ENCODE measurements at places on chromosomes 1 and 21.

GRCh38 chr1:245687636-245688535 lies 533.1 kb downstream of the KIF26B start:
- no peak for DNase-seq

GRCh38 chr1:236864996-236865817 lies 70.1 kb downstream of the MTR start:
- no peak for DNase-seq

GRCh38 chr1:40014812-40015594 lies 25.5 kb upstream of the CAP1 start:
- no peak for DNase-seq

DNA sequence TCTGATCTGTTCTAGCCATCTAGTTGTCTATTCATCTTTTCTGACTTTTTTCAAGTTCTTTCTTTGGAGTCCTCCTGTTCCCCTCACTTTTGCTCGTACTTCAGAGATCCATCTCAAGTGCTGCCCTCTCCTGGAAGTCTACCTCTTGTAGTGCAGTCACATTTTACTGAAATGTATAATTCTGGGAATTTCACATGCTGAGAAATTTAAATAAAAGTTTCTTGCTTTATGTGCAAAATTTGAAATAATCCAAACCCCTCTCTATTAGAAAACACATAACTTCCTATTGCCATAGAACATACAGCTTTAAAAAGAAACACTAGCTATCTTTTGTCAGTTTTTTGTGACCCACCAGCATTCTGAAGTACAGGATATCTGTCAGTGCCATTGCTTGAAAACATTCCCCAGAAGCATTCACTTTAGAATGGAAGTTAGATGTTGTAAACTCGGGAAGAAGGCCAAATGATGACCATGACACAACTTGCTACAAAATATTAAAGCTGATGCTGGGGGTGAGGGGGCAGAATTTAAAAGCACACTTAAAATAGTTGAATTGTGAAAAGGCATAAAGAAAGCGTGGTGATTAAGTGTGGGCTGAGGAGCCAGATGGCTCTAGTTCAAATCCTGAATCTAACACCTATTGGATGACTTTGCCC lies 22.0 kb downstream of the RLF start:
- no peak for DNase-seq

GRCh38 chr1:221839782-221840395 lies 98.0 kb upstream of the DUSP10 start:
- no peak for DNase-seq

GRCh38 chr1:111618961-111619634 lies 491 bp upstream of the RAP1A start:
- no peak for DNase-seq

All from GM13977 (cell line).